ENCODE measurements at places on chromosomes 2 and 18. TPM values are rescaled to one million over a fixed set of nuclear protein-coding genes. Genes with fewer than 3 reads are reported as not detected.

TIA1 gene
- total RNA-seq: 41.3 TPM

ACMSD gene
- total RNA-seq: not detected

SERPINB5 gene
- not detected for total RNA-seq

FRZB gene
- 0.15 TPM for total RNA-seq

AKAIN1 gene
- total RNA-seq: not detected

GREB1 gene
- total RNA-seq: 0.34 TPM

FAM161A gene
- 1.5 TPM for total RNA-seq

LRRTM4 gene
- not detected for total RNA-seq

DAPL1 gene
- not detected for total RNA-seq

CACNB4 gene
- total RNA-seq: not detected

GRB14 gene
- total RNA-seq: 2.6 TPM

GPAT2 gene
- 7.6 TPM for total RNA-seq

EFR3B gene
- 0.67 TPM for total RNA-seq

DUSP28 gene
- 3.5 TPM for total RNA-seq

ANTXR1 gene
- total RNA-seq: 1.5 TPM

LINC00305 gene
- total RNA-seq: not detected

SERPINB4 gene
- total RNA-seq: not detected

DCC gene
- not detected for total RNA-seq

ACP1 gene
- 80.3 TPM for total RNA-seq

UGT1A1 gene
- total RNA-seq: not detected

CRYGD gene
- not detected for total RNA-seq

MAP3K20 gene
- total RNA-seq: 24.2 TPM

DAW1 gene
- total RNA-seq: 0.25 TPM

MROH2A gene
- not detected for total RNA-seq

ABCG5 gene
- total RNA-seq: not detected

PTPRM gene
- total RNA-seq: 36.9 TPM

MARCHF4 gene
- total RNA-seq: 16.3 TPM

SCLY gene
- 22.4 TPM for total RNA-seq

RNU2-63P gene
- total RNA-seq: under 0.01 TPM

CHST9 gene
- total RNA-seq: not detected

REG1A gene
- not detected for total RNA-seq

CD8B2 gene
- total RNA-seq: not detected

ANKRD30BL gene
- total RNA-seq: not detected

NETO1 gene
- not detected for total RNA-seq

AQP12B gene
- not detected for total RNA-seq

C2orf66 gene
- total RNA-seq: not detected

NPAS2 gene
- 21.7 TPM for total RNA-seq

CLK1 gene
- 36.5 TPM for total RNA-seq

GPBAR1 gene
- total RNA-seq: not detected

GPR17 gene
- not detected for total RNA-seq

LYG2 gene
- total RNA-seq: not detected

RASGRP3 gene
- total RNA-seq: 68.6 TPM

KCNG3 gene
- total RNA-seq: not detected

ACTG2 gene
- 0.25 TPM for total RNA-seq

STARD6 gene
- total RNA-seq: not detected

CASP10 gene
- 28.2 TPM for total RNA-seq

LIMS3 gene
- 2.6 TPM for total RNA-seq

THSD7B gene
- total RNA-seq: not detected

COL4A4 gene
- under 0.01 TPM for total RNA-seq

B3GNT2 gene
- 24.0 TPM for total RNA-seq

Measured in mammary microvascular endothelial cell (primary cell).